ENCODE measurements at places on chromosomes 13 and 19.

DNA sequence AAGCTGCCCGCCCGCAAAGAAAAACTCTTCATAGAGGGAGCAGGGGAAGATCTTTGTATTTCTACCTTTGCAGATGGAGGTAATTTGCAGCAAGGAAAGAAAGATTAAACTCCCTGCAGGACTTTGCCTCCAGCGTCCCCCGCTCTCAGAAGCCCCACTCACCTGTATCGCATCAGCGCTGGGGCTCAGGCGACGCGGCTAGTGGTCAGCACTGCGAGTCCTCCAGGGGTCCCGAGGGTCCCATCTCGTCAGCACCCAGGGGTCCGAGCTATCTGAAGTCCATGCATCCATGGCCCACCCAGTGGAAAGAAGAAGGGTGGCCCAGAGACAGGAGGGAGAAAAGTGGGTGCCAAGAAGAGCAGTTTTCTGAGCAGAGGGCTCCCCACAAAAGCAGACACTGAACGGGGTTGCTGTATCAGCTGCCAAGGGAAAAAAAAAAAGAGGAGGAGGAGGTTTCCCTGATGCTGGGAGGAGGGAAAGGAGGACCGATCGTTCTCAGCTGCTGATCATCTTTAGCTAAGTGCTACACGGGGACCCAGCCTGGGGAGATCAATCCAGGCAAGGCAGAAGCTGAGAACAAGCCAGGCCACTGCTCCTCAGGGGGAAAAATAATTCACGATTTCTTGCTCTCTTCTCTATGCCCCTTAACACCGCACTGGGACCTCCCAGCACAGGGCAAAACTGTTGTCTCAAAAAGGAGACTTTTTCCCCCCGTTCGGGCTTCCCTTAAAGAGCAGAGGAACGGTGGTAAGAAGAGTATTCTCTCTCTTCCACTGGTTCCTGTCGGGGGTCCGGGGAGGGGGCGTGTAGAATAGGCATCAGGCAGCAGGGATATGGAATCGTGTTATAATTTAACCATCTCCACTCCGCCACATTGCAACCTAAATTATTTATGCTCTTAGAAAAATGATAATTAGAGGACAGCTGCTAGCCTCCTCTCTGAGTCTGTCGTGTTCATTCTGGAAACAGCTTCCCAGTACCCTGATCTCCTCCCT, 117.7 kb upstream of the CACNA1A start:
- no peak for DNase-seq

GRCh38 chr19:15614507-15615379, at the start of gene CYP4F8:
Gene CYP4F8, plus strand, starts transcription at chr19:15615218. Its CDS starts 399 bp downstream, at chr19:15615617.
- DNase-seq: no peak

GRCh38 chr13:75309981-75310580, 171.9 kb downstream of the TBC1D4 start:
- no peak for DNase-seq

DNA sequence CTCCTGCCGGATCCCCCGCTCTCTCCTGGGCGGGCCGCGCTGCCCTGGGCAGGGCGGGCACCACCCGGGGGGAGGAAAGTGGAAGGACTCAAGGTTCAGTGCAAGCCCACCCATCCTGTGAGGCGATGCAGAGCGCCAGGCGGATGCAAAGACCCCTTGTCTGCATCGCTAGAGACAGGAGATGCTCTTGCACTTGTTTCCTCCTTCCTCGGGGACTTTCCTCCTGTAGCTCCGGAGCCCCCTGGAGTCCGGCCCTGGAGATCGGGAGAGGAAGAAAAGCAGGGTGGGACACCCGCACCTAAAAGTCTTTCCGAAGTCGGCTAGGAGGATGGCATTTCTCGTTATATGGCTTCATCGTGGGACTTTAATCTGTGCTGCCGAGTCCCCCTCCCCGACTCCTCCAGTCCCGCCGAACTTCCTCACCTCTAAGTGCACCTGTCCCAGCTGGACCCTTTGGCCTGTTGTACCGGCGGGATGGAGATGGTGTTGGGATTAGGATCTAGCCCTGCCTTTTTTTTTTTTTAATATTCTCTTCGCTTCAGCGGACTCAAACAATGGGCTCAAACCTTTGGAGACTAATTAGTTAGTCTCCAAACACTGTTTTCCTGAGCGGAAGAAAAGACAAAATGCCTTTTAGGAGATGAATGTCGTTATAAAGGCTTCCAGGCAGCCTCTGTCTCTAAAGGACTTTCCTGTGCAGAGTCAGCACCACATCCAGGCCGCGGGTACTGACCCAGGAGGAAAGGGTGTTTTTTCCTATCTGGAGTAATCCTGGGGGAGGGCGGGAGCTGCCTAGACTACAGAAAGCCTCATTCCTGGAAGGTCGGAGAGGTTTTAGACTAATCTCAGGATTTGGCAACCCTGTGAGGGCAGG, 725 bp downstream of the FAM124A start:
- DNase-seq: no peak

- DNase-seq: no peak
Observed at GRCh38 chr13:49302817-49303216, 55.1 kb downstream of the CDADC1 start.

- DNase-seq: no peak
Observed at GRCh38 chr19:4969292-4969771, 419 bp downstream of the KDM4B start.

DNA sequence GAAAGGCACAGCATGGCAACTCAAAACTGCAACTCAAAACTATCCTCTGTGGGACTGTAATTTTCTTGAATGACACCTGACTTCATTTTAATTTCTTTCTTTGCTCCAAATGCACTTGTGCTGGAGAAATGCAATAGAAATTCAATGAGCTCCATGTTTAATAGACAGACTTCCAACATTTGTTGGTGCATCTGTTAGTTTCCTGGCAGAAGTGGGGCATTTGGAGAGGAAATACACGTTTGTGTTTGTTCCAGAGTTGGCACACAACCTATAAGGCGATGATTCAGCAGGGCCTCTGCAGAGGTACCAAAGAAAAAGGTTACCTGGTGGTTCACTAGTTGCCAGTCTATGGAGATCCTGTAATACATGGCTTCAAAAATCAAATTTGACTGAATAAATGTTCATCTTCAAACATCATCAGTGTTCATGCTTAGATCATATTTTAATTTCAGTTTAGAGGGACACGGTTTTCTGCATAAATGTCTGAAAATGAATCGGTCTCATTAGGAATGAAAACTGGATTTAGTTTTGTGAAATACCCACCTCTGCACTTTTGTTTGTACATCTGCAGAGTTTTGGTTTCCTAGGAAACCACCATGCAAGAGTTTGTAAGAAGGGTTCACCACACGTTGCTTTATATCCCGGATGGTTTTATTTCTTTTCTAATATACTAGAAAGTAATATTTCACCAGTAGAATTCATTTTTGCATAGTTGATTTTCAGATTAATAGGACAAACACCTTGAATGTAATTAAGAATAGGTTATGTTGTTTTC, 21.8 kb upstream of the OBI1 start:
- DNase-seq: no peak

DNA sequence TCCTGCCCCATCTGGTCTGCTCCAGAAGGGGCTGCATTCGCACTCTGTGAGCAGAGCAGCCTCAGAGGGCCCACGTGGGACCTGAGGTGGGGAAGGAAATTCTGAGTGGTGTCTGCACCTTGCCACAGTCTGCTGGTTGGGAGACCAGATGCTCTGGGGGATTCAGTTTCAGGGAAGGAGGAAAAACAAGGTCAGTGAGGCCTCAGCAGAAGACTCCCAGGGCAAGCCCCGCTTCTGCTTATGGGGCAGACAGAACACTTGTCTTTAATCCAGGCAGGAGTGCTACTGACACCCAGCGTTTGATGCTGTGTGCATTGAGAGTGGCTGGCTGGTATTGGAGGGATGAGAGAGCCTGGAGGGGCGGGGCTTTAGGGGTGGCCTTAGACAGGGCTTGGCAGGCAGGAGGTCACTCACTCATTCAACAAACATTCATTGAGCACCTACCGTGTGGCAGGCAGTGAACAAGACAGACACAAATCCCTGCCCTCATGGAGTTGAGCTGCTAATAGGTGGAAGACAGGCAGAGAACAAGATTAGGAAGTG, 4.9 kb upstream of the CLEC17A start:
- DNase-seq: peak; percentile 53

DNA sequence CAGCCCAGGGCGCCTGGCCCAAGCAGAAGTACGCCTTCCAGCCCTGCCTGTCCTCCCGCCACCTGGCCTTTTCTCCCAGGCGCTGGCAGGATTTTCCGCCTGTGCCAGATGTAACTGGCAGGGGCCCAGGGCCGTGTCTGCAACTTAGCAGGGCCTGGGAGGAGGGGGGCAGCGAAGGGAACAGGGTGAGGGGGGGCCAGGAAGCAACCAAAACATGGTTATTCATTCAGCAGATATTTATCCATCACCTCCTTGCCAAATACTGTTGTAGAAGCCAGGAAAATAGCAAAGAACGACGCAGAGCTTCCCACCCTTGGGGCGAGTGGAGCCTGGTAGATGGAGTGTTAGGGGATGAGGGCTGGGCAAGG, 5.6 kb downstream of the TLE6 start:
- no peak for DNase-seq

DNA sequence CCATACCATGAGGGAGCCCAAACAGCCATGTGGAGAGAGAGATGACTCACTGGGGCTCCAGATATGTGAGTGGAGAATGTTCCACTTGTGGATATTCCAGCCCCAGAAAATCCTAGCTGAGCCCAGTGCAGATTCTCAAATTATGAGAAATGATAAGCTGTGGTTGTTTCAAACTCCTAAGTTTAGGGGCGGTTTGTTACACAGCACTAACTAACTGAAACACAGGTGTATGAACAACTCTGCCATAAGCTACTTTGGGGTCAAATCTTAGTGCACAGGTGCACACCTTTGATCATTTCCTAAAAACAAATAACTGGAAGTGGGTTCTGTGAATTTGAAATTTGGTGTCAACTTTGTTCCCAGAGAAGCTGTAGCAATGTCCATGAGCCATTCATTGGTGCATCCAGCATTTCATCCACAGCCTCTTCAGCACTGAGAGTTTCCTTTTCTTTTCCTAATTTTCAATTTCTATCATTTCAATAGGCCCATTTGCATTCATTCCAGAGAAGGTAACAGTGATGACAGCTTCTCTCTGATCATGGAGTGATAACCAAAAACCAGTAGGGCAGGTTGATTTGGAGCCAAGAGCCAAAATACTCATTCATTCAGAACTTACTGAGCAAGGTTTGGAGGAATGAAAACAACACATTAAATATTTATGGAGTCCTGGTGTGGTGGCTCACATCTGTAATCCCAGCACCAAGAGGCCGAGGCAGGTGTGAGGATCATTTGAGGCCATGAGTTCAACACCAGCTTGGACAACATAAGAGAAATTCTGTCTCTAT, 8.8 kb upstream of the CLPP start:
- DNase-seq: no peak

DNA sequence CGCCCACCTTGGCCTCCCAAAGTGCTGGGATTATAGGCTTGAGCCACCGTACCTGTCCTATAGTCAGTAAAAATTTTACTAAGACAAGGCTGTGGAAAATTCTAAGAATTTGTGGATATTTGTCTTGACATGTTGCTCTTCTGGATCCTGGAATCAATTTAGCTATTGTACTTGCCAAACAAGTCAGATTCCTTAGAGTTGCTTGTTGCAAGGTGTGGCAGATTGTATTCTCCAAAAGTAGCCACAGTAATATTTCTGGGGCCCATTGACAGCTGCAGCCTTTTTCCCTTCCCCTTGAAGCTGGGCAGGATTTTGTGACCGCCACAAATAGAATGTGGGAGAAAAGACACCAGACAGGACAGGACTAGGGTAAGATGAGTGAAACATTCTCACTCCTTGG, 98.8 kb upstream of the TMTC4 start:
- no peak for DNase-seq

GRCh38 chr19:8088752-8089663, 36.4 kb downstream of the CCL25 start:
- DNase-seq: peak; percentile 20

DNA sequence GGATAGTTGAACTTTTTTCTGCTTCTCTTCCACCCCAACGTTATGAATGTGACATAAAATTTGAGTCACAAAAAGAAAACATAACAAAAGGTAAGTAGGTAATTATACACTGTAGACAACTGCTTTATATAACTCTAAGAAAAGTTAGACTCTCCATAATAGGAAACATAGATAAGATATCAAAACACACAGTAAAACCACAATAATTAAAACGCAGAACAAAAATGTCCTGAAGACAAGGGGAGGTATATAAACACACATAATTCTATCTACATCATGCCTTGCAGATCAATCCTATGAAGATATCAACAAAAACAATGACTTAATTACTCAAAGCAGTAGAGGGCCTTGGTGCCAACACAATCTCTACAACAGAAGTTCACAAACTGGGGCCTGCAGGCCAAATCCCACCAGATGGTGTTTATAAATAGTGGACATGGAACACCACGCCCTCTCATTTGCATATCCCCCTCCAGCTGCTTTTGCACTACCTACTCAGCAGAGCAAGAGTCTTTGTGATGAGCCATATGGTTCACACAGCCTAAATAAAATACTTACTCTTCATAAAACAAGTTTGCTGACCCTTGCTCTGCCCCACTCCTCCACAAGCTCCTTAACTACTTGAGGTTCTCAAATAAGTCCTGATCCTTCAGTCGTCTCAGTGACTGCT, 254.7 kb downstream of the KLF12 start:
- DNase-seq: no peak

- DNase-seq: no peak
Observed at GRCh38 chr13:29545988-29546387, 49.5 kb downstream of the SLC7A1 start.

DNA sequence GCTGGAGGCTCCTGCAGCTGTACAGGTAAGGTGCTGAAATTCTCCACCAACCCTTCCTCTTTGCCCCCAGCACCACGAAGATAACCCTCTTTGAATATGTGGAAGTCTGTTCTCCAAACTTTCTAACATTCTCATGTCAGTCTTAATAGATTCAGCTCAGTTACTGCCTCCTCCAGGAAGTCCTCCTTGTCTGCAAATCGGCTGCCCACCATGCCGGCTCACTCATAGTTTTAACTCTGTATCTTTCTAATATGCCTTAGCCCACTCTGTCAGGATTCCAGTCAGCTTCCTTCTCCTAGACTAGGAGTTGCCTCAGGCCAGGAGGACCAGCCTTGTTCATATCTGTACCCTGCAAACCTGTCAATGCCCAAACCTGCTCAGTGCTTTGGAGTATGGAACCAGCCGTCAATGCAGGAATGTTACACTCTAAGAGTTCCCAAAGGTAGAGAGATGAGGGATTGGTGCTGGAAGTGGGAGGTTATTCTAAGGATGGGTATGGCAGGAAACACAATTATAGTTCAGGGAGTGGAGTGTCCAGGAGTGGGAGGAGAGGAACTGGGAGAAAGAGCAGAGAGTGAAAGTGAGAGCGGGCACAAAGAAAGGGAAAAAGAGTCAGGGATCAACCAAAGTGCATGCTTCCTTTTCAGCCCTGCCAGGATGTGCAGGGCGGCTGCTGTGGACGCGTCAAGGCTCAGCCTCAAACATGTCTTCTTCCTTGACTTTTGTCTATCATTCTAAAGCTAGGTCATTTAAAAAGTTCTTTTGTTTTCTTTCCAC, 38.0 kb upstream of the ALOX5AP start:
- DNase-seq: no peak

GRCh38 chr19:18205200-18205892, 1.5 kb upstream of the RAB3A start:
- peak; percentile 72 for DNase-seq

DNA sequence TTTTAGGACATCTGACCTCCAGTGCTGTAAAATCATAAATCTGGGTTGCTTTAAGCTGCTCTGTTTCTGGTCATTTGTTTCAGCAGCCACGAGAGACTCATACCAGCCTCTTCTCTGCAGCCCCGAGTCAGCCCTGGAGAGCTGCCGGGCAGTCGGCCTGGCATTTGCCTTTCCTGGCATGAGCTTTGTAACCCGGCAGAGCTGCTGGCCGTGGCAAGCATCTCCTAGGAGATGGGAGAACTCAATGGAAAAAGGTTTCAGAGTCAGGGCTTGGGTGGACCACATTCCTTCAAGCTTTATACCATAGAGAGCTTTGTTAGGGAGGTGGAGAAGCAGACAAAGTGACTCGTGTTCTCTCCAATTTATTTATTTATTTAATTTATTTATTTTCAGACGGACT, 21.6 kb upstream of the CCL25 start:
- DNase-seq: no peak
